Mesenteric fat pad (tissue), 1 donor: ENCODE measurements at places on chromosomes 2 and 18.

DNA sequence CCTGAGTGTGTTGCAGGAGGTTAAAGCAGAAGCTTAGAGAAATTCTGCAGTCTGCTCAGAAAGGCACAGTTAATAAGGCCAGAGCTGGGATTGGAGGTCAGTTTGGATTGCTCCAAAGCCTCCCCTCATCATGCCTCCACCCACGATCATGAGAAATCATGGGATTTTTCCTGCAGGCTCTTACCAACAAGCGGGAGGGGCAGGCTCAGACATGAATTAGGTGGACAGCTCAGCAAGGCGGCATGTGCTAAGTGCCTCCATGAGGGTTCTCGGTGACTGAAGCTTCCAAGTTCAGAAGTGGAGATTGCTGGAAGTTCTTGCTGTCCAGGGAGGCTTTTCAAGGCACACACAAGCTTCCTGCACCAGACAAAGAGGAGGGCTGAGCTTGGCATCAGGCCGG, 163.8 kb downstream of the SETBP1 start:
- DNase-seq, result no peak

DNA sequence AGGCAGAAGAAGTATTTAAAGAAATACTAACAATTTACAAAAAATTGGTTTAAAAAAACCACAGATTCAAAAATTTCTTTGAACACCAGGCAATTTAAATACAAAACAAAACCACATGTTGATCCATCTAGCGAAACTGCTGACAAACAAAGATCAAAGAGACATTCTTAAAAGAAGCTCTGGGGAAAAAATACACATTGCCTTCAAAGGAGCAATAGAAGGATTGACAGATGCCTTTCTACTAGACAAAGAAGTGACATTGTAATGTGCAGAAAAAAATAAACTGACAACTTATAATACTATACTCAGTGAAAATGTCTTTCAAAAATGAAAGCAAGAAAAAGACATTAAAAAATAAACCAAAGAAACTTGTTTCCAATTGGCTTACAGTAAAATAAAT, 12.6 kb upstream of the EIF2AK3 start:
- no peak for DNase-seq

DNA sequence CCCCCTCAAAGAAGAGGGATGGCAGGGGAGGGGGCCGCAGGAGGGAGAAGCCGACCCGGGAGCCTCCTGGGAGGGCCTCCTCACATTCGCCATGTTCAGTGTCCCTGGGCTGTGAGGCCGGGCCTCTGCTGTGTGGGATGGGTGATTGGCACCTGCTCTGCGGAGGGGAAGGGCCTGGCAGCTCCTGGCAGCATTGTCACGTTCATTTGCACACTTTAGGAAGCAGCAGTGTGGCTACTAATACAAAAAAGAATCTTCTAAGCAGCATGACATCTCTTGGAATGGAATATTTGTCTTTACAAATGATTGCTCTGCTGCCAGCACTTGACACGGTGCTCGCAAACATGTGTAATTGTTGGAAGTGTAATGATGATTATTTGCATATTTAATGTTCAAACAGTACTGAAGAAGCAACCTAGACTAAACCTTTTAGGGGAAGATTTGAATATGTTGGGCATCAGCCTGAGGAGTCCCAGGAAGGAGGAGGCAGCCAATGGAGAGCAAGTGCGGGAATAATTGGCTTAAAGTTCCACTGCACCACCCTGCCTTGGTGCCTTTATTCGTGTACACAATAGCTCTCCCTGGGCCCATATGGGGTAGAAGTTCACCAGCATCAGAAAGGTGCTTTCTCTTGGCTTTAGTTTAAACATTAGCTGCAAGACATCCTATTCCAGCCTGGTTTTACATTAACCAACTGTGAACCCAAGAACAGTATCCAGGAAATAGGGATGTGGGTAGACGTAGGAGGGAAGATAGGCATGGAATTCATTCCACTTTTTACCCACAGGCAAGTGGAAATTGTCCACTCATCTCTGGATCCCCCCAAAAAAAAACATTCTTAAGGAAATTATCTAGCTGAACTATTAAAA, 404.9 kb downstream of the TMEM182 start:
- DNase-seq, result no peak

DNA sequence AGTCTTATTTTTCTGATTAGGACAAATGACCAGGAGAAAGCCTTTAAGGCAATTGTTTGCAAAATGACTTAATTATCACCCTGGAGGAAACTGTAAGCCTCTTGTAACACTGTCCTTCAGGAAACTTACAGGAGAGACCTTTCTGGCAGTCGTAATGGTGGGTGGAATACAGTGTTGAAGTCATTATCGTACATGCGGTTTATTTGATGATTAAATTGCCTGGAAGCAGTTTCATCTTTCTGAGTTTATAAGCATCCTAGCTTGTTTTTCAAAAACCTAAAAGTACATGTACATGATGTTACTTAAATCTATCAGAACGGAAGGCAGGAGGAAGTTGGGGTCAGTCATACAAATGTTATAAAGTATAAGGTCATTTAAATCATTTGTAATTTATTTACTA, 86.2 kb upstream of the RAB27B start:
- no peak for DNase-seq

- no peak for DNase-seq
These were observed 11.8 kb downstream of the WIPF1 start for GRCh38 chr2:174585657-174586252.

- no peak for DNase-seq
These were observed 286.4 kb downstream of the TXNL1 start for GRCh38 chr18:56351911-56352500.

GRCh38 chr2:231094736-231095346, 30.0 kb downstream of the HTR2B start:
- no peak for DNase-seq

DNA sequence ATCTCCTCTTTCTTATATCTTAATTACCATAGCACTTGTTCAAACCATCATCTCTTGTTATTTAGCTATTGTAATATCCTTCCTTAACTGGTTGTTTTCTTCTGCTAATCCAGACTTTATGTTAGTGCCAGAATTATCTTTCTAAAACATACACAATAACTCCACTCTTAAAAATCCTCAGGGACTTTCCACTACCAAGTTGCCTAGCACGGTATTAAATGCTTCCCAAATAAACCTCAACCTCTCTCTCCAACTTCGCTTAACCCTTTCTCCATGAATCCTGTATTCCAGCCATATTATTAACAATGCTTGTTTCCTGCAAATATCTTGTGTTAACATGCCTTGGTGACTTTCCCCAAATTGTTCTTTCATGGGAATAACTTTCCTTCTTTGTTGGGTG, 84.5 kb downstream of the FAM228A start:
- no peak for DNase-seq

- DNase-seq, result no peak
These were observed 56.0 kb upstream of the PTH2R start for GRCh38 chr2:208350610-208351009.

GRCh38 chr2:85800586-85800985, 46.8 kb downstream of the ATOH8 start:
- DNase-seq, result peak; percentile 4

DNA sequence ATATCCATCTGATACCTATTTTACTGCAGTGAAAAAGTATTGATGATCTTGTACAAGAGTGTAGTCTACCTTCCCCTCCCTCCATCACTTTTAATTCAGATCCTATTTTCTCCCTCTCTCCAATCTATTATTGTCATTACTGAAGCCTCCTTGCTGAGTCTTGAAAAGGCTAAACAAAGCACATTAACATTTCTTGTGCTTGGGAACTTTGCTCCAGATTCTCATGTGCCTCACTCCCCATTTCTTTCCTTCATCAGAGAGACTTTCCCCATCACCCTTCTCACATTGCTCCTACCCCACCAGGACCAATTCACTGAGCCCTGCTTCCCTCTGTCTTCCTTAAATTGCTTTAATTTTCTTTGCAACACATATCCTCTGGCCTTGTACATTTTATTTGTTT, 736.2 kb upstream of the GCFC2 start:
- no peak for DNase-seq

DNA sequence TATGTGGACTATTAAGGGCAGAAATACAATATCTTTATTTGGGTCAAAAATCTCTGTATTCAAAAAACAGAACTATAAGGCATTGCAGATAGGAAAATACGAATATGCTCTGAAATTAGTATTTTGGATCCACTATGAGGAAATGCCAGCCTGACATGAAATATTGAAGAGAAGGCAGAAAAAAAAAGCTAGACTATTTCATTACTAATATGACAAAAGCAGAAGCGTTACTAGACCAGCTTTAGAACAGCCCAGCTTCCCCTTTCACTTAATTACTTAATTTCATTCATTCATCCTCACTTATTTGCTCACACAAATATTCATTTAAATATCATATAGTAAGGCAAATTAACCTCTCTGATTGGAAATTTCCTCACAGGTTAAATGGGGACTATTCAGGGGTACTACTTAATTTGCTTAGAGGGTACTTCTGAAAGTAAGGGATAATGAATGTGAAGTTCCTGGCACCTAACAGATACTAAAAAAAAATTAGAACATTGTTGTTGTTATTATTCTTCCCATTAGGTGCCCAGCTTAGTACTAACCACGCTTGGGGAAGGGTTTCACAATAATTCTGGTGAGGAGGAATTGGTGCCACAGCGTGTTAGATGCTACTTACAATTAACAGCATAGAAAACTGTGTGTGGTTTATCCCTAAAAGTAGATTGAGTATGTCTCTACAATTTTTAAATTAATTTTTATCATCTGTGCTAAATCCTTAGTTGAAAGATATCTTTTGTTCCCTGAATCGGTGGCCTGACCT, 71.1 kb upstream of the CTLA4 start:
- no peak for DNase-seq
